Stimulated activated CD4-positive, alpha-beta T cell treated with anti-CD3 and anti-CD28 coated beads, Interleukin-4, amount 100 ng/mL, for 48 hours (primary cell): ENCODE measurements at places on chromosomes 2 and 18.

GRCh38 chr2:173948842-173949241 is 16.3 kb downstream of the SP3 start:
- no peak for DNase-seq

DNA sequence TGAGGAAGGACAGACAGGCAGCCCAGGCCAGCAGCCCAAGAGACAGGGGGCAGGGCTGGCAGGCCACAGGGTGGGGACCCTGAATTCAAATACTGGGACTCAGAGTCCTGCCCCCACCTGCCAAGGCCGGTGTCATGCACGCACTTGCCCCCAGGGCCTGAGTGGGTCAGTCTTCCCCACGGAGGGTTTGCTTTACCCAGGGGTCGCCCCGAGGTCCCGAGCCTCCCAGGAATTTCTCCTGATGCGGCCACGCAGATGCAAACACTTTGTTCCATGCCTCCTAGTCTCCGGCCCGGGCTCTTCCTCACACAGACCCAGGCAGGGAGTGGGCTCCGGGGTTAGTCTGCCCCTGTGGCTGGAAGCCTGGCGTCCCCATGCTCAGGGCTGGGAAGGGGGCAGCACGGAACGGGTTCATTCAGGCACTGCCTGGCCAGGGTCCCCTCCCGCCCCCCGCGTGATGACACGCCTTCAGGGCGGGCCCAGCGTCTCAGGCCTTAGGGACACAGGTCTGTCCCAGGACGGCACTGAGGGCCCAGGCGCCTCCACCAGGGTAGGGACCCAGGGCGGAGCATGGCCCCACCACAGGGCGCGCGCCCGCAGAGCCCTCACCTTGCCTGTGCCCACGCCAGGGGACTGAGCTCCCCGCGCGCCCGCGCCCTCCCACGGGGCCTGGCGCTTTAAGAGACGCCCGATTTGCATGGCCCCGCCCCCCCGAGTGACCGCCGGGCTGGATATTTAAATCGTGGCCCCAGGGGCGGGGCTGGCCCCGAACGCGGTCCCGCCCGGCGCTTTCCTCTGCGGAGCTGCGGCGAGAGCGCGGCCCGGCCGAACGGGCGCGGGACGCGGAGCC is at the start of gene SNED1:
TSS of gene SNED1 (plus strand) at position 763 of the 850 bp plus-strand sequence. CDS start 220 bp downstream, outside the sequence.
- peak; percentile 30 for DNase-seq

GRCh38 chr2:159476329-159476728 is 140.0 kb downstream of the BAZ2B start:
- no peak for DNase-seq

GRCh38 chr2:222943820-222944219 is 83.0 kb downstream of the ACSL3 start:
- DNase-seq: no peak

DNA sequence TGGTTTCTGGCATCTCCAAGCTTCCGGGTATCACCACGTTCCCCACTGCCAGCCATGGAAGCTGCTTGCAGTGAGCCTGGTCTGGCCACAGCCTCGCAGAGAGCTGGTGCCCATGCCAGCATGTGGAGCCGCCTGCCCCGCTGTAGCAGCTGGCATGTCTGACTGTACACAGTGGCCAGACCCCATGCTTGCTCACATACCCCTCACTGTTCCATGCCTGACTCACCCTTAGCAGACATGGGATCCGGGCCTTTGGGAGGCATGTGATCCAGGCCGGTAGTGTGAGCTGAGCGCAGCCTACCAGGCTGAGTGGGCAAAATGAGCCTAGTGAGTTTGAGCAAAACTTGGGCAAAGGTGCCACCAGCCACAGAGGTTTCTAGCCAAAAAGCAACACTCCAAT is 18.8 kb upstream of the RPRD1A start:
- no peak for DNase-seq

- DNase-seq: no peak
These were observed 63.8 kb downstream of the SETBP1 start for GRCh38 chr18:44744161-44745121.

- DNase-seq: no peak
These were observed 287.6 kb downstream of the CPS1 start for GRCh38 chr2:210844016-210844415.

- DNase-seq: no peak
These were observed 30.6 kb downstream of the CYP26B1 start for GRCh38 chr2:72117029-72117428.

DNA sequence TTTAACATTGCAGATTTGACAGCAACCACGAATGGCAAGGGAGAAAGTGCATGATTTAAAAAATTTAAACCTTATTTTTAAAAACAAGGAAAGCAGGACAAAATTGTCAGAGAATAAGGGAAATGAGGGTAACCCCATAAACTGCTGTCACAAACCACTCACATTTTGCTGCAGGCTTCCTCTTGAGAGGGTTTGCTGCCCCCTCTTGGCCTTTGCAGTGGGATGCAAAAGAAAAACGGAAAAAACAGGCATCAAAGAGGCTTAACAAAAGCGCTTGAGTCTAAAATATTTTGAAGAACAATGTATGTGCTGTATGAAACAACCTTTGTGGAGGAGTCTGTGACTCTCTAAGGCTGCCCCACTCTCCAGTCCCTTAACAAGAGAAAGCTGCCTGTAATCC is 91.6 kb downstream of the TMX3 start:
- DNase-seq: peak; percentile 2

GRCh38 chr2:163469561-163469962 is 266.2 kb downstream of the FIGN start:
- DNase-seq: no peak
